ENCODE measurements at places on chromosomes 3 and 15. TPM values are rescaled to one million over a fixed set of nuclear protein-coding genes. Genes with fewer than 3 reads are reported as not detected.
A peak's percentile ranks its signal among the peaks of the same experiment; 100 is the strongest.

DNA sequence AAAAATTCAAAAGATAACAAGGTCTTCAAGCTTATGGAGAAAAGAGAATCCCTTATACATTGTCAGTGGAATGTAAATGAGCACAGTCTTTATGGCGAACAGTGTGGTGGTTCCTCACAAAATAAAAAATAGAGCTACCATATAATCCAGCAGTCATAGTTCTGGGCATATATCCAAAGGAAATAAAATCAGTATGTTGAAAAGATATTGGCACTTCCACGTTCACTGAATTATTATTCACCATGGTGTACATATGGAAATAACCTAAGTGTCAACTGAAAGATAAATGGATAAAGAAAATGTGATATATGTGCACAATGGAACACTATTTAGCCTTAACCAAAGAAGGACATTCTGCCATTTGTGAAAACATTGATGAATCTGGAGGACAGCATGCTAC, 1161.2 kb downstream of the ROBO2 start:
- no peak overlapping the region for H3K27ac ChIP-seq
- H3K36me3 ChIP-seq, result no peaks in the 10 kb centered on the region
- DNase-seq, result no peak

DNA sequence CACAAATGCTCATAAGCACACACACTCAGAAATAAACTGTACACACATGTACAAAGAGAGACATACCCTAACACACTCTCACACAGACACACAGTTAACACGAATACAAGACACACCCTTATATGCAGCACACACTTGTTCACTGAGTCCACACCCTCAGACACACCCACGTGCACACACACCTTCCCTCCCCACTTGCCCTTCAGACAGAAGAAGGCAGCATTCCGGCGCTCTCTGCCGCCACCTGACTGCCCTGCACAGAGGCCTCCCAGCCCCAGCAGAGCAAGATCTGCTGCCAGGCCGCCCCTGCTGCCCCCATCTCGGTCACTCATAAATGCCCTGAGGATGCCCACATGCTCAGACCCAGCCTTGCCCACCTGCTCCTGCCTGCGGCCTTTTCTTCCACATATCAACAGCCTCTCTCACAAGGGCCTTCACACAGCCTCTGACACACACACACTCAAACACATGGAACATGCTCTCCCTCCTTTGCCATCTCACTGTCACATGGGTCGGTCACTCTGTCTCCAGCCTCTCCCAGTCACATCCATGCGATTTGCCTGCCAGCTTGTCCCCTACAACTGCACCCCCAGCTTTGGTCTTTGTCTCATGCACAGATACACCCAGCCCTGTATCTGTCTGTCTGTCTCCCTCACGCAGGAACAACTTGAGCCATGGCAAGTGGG, 71.1 kb downstream of the EPHB3 start:
- H3K4me3 ChIP-seq, result no peak overlapping the region
- H3K36me3 ChIP-seq, result no peaks in the 10 kb centered on the region
- no peak overlapping the region for H3K27ac ChIP-seq
- peak; percentile 39 for DNase-seq
- peaks cover 18% of the 10 kb centered on the region for H3K27me3 ChIP-seq

DNA sequence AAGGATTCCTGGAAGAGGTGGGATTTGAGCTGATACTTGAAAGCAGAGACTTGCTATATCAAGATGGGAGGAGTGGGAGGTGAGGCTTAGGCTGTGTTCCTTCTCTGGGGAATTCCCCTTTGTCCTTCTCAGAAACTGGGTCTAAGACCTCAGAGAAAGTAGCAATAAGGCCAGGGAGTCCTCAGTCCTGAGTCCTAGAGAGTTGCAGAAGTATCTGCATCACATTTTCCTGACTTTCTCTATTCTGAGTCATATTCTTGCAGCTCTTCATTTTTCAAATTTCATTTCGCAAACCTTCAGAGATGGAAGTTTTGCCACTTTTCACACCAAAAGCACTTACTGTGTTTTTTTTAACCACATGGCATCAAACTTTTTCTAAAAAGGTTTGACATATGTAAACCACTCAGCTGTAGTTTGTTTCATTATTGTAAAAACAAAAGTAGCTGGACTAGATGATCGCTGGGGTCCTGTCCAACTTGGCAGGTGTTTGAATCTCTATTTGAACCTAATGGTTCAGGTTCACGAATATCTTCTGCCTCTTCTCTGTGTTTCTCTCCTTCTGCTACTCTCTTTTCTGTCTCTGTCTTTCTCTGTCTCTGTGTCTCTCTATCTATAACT, 21.3 kb downstream of the COLQ start:
- H3K27ac ChIP-seq, result peak overlapping the region; percentile 46
- DNase-seq, result no peak
- H3K27me3 ChIP-seq, result no peaks in the 10 kb centered on the region

GRCh38 chr3:46888705-46889104, 11.2 kb downstream of the PTH1R start:
- H3K4me1 ChIP-seq, result peaks cover 66% of the 10 kb centered on the region
- H3K27ac ChIP-seq, result peak overlapping the region; percentile 10
- DNase-seq, result no peak
- no peaks in the 10 kb centered on the region for H3K36me3 ChIP-seq

DNA sequence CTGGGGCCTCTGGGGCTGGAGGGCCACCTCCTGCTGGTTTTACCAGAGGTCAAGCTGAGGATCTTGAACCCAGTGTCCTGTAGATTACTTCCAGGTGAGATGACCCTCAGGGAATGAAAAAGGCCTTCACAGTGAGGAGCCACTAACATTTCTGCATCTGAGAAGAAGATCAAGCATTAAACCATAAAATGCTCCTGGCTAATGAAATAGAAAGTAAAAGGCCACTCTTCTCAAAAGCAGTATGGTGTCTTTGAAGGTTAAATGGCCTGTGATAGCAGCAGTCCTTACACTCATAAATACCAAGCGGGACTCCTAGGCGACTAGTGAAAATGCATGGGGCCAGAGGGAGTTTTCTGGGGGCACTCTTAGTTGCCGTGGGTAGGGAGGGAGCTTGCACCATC, 47.0 kb upstream of the RGMA start:
- H3K4me1 ChIP-seq, result no peaks in the 10 kb centered on the region
- no peak overlapping the region for H3K4me3 ChIP-seq
- no peak for DNase-seq
- no peaks in the 10 kb centered on the region for H3K36me3 ChIP-seq

- no peaks in the 10 kb centered on the region for H3K36me3 ChIP-seq
- no peaks in the 10 kb centered on the region for H3K27me3 ChIP-seq
- DNase-seq, result no peak
- H3K27ac ChIP-seq, result no peak overlapping the region
- H3K4me3 ChIP-seq, result no peak overlapping the region
Observed at GRCh38 chr3:109413049-109413448, 75.7 kb upstream of the DPPA4 start.

- H3K4me3 ChIP-seq, result no peak overlapping the region
- H3K27me3 ChIP-seq, result peaks cover 39% of the 10 kb centered on the region
- no peak overlapping the region for H3K27ac ChIP-seq
- no peak for DNase-seq
- H3K4me1 ChIP-seq, result no peaks in the 10 kb centered on the region
Observed at GRCh38 chr3:43873723-43874122, 183.0 kb downstream of the ABHD5 start.

- peaks cover 96% of the 10 kb centered on the region for H3K4me1 ChIP-seq
- H3K4me3 ChIP-seq, result no peak overlapping the region
- no peaks in the 10 kb centered on the region for H3K36me3 ChIP-seq
- no peak for DNase-seq
- no peaks in the 10 kb centered on the region for H3K27me3 ChIP-seq
Observed at GRCh38 chr3:32405711-32406323, 14.2 kb downstream of the CMTM7 start.

DNA sequence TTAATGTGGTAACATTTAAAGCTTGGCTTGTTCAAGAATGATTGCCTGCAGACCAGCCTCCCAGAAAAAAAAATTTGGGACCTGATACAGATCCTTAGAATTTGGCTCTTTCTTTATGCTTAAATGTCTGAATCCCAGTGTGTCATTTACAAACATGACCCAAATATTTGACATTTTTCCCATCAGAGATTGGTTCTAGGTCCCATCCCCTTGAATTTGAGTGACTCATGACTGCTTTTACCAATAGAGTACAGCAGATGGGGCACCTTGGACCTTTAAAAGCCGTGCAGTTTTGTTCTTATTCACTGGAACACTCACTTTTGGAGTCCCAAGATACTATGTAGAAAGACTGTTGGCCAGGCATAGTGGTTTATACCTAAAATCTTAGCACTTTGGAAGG, 231.6 kb downstream of the ZIC1 start:
- no peak for DNase-seq
- no peaks in the 10 kb centered on the region for H3K4me1 ChIP-seq
- H3K27ac ChIP-seq, result no peak overlapping the region
- H3K27me3 ChIP-seq, result no peaks in the 10 kb centered on the region
- no peaks in the 10 kb centered on the region for H3K36me3 ChIP-seq

DNA sequence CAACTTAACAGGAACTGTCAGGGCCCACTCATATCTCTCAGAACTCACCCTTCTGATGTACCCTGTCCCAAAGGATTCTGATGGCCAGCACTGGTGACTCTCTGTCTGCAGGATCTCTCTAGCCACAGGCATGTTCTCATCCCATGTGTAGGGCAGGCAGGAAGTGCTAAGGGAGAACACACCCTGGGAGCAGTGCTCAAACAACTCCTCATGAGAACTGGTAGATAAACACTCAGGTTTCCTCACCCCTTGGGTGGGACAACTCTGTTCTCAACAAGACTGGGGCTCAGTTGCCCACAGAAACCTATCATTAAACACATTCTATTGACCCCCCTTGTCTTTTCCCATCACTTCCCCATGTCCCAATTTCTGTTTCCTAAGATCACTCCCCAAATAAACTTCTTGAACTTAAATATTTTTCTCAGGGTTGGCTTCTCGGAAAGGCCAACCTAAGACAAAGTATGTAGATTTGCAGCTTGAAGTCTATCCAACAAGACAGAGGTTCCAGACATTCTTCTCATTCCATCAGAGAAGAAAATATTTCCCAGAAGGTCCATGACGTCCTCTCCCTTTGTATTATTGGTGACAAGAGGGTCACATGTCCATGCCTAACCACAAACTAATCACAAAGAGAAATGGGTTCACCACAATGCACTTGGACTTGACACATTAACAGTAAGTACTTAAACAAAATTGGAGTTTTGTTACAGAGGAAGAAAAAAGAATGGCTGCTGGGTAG, 276.6 kb upstream of the GADL1 start:
- H3K36me3 ChIP-seq, result no peaks in the 10 kb centered on the region
- no peaks in the 10 kb centered on the region for H3K27me3 ChIP-seq
- H3K4me3 ChIP-seq, result no peak overlapping the region

DNA sequence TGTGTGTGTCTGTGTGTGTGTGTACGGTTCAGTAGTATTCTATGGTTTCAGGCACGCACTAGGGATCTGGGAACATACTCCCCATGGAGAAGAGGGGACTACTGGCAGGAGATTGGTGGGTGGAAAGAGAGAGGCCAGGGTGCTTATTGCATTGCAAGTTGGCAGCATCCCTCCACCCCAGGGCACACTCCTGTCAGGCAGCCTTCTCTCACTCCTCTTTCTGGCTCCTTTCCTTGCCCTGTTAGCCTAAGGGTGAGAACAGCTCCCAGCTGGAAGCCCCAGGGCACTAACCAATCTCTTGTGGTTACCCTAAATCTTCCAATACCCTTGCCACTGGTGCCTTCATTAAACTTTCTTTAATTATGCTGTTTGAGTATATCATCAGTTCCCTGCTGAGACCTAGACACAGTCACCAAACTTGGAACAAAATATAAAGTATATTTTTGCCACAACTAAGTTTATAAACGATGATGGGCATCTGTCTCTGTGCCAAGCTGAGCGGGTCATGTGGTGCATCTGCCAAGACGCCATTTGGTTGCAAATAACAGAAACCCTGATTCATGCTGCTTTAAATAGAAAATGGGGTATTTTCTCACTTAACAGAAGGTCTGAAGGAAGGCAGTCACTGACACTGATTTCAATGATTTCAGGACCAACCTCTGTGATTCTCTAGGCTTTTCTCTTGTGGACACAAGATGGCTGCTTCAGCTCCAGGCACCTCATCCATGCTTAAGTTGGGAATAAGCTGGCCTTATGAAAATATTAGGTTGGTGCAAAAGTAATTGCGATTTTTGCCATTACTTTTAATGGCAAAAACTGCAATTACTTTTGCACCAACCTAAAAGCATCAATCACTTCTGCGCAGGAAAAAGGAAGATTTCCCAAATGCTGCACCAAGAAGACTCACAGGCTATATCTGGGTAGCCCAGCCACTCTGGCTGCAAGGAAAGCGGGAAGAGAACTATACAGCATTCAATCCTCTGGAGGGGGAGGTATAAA, 476.9 kb upstream of the PROK2 start:
- DNase-seq, result no peak
- H3K27me3 ChIP-seq, result peaks cover 3% of the 10 kb centered on the region
- no peak overlapping the region for H3K4me3 ChIP-seq

- no peaks in the 10 kb centered on the region for H3K4me1 ChIP-seq
- H3K27ac ChIP-seq, result no peak overlapping the region
- DNase-seq, result no peak
- H3K27me3 ChIP-seq, result no peaks in the 10 kb centered on the region
- no peaks in the 10 kb centered on the region for H3K36me3 ChIP-seq
- no peak overlapping the region for H3K4me3 ChIP-seq
Observed at GRCh38 chr15:70418943-70419342, 321.2 kb upstream of the TLE3 start.

DNA sequence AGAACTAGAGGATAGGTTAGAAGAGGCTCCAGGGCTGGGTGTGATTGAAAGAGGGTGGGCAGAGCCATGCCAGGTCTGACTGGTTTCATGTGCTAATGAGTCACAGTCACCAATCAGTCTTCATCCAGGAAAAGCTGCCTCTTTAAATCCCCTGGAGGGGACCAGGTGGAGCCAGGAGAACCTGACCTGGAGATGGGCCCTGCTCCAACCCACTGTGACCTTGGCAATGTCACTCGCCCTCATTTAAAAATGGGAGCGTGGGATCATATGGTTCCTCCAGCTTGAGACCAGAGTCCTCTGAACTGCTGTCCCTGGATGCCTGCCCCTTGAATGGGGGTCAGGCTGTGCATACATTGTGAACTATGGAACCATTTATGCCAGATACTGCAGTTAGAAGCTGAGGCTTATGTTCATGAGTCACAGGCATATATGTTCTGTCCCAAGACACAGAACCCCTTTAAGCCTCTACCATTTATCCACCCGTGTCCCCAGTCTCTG, 23.0 kb downstream of the HES1 start:
- DNase-seq, result no peak
- peaks cover 11% of the 10 kb centered on the region for H3K27me3 ChIP-seq
- no peak overlapping the region for H3K27ac ChIP-seq
- no peaks in the 10 kb centered on the region for H3K36me3 ChIP-seq
- no peaks in the 10 kb centered on the region for H3K4me1 ChIP-seq

DNA sequence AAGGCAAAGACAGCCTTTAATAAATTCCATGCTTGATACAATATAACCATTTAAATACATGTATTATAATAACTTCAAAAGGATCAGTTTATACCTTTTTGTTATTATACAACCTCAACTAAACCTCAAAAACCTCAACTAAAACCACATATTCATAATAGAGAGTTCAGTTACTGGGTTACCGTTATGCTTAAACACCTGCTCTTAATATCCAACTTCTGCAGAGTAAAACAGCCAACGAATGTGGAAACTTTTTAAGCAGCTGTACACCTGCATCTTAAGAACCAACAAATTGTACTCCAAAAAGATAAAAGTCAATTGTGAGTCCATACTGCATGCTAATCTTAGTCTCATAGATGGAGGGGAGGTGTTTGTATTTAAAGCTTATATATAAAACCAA, 53.5 kb downstream of the TFDP2 start:
- no peak overlapping the region for H3K4me3 ChIP-seq
- no peaks in the 10 kb centered on the region for H3K4me1 ChIP-seq
- no peaks in the 10 kb centered on the region for H3K27me3 ChIP-seq
- H3K36me3 ChIP-seq, result peaks cover 7% of the 10 kb centered on the region

The CCK gene
- not detected for total RNA-seq

The CATSPER2 gene
- total RNA-seq, result 10.1 TPM

The QTRT2 gene
- total RNA-seq, result 32.8 TPM

The PLOD2 gene
- total RNA-seq, result 11.9 TPM

The RTP1 gene
- not detected for total RNA-seq

The SLC15A2 gene
- total RNA-seq, result 14.6 TPM

The ADAMTSL3 gene
- total RNA-seq, result 2.7 TPM

All from spleen (tissue), 13 donors.